Psoas muscle (tissue), 8 donors: ENCODE measurements at places on chromosomes 5 and 9. TPM values are rescaled to one million over a fixed set of nuclear protein-coding genes. Genes with fewer than 3 reads are reported as not detected.

Gene TAS2R1
- not detected for total RNA-seq

Gene CDH9
- not detected for total RNA-seq

Gene SAXO1
- total RNA-seq: not detected

Gene TXNDC8
- not detected for total RNA-seq

Gene PDE6A
- 0.04 TPM for total RNA-seq

Gene CYFIP2
- total RNA-seq: 8.3 TPM

Gene ADCY2
- 76.9 TPM for total RNA-seq

Gene MARVELD2
- total RNA-seq: 0.19 TPM

Gene PHF24
- total RNA-seq: not detected

Gene LAMC3
- not detected for total RNA-seq

Gene PCDHGA5
- 2.0 TPM for total RNA-seq

Gene WDR41
- total RNA-seq: 31.0 TPM

Gene SV2C
- total RNA-seq: not detected

Gene BAAT
- total RNA-seq: 0.30 TPM

Gene INSYN2B
- not detected for total RNA-seq

Gene ABLIM3
- total RNA-seq: 37.2 TPM

Gene ORM1
- total RNA-seq: not detected

Gene VCP
- total RNA-seq: 363 TPM

Gene LRRC14B
- total RNA-seq: 8.5 TPM

Gene SYK
- 2.0 TPM for total RNA-seq

Gene UGT3A1
- 4.1 TPM for total RNA-seq

Gene NDUFS6
- total RNA-seq: 48.4 TPM

Gene COL23A1
- total RNA-seq: 0.66 TPM

Gene PCDHA6
- total RNA-seq: not detected

Gene IL4
- not detected for total RNA-seq

Gene FER
- total RNA-seq: 7.6 TPM

Gene BTNL8
- not detected for total RNA-seq

Gene CACFD1
- 2.8 TPM for total RNA-seq

Gene WNT8A
- total RNA-seq: not detected

Gene SCGB3A2
- not detected for total RNA-seq

Gene FBXO10
- 31.7 TPM for total RNA-seq

Gene TGFBI
- total RNA-seq: 35.9 TPM

Gene LCN6
- 14.7 TPM for total RNA-seq

Gene FOXI1
- not detected for total RNA-seq

Gene TAF1L
- total RNA-seq: not detected

Gene FOXD4L4
- not detected for total RNA-seq

Gene NEUROG1
- not detected for total RNA-seq

Gene LRRC70
- 0.64 TPM for total RNA-seq

Gene STOML2
- total RNA-seq: 98.6 TPM

Gene PCDHA1
- not detected for total RNA-seq

Gene GPX3
- 447 TPM for total RNA-seq

Gene TMEM203
- 40.1 TPM for total RNA-seq

Gene ZDHHC11B
- total RNA-seq: 3.5 TPM

Gene ARHGEF37
- 9.0 TPM for total RNA-seq

Gene TRIP13
- 0.71 TPM for total RNA-seq

Gene CARTPT
- not detected for total RNA-seq

Gene MARCHF11
- total RNA-seq: not detected

Gene BTF3
- 591 TPM for total RNA-seq

Gene ADGRD2
- total RNA-seq: not detected

Gene PCDHGA10
- 3.9 TPM for total RNA-seq

Gene ANKDD1B
- not detected for total RNA-seq

Gene GSN
- total RNA-seq: 490 TPM

Gene CDX1
- not detected for total RNA-seq

Gene SLCO6A1
- total RNA-seq: not detected

Gene KCNMB1
- 0.28 TPM for total RNA-seq

Gene SCGB3A1
- 0.46 TPM for total RNA-seq
